ENCODE measurements at places on chromosomes 4 and X.

DNA sequence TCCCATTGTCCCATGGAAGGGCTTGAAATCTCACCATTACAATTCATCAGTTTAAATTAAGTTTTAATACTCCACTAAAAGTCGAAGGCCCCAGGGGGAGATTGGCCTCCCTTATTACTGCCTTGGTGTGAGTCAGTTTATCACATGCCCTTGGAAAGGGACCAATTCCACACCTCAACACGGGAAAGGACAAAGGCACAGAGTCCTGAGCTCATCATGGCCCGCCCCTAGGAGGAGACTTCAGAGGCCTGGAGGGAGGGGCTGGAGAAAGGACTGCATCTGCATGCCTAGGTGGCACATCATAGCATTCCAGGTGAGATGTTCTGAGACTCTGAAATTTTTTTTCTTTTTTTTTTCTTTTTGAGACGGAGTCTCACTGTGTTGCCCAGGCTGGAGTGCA, 2.8 kb upstream of the SEL1L3 start:
- no peak for DNase-seq

- no peak for DNase-seq
Observed at GRCh38 chr4:66929748-66930147, 615.6 kb downstream of the CENPC start.

GRCh38 chr4:66062044-66062443, 391.8 kb upstream of the EPHA5 start:
- DNase-seq = no peak

- DNase-seq = no peak
Observed at GRCh38 chrX:153456161-153456560, 10.3 kb upstream of the TREX2 start.

- no peak for DNase-seq
Observed at GRCh38 chr4:122661176-122662160, 40.6 kb upstream of the IL21 start.

GRCh38 chr4:67371615-67372014, 173.7 kb downstream of the CENPC start:
- no peak for DNase-seq

DNA sequence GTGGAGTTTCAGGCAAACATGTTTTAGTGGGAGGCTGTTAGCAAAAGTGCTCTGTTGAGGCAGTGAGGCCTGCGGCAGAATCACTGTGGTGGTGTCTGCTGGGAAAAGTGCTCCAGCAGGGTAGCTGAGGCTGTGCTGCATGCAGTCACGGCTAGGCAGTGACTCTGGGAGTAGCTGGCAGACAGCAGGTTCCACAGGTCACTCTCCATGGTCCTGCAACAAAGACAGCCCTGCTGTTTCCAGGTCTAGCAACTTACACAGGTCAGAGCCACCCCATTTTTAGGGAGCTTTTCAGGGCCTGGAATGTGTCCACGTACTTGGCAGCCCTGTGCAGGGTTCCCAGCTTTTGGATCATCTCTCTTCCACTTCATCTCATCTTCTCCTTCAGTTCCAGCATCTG, 184.3 kb downstream of the NAA11 start:
- no peak for DNase-seq

- DNase-seq = no peak
Observed at GRCh38 chr4:6680372-6681034, 13.2 kb upstream of the S100P start.

- DNase-seq = no peak
Observed at GRCh38 chrX:19684311-19684710, 169.0 kb upstream of the MAP3K15 start.

DNA sequence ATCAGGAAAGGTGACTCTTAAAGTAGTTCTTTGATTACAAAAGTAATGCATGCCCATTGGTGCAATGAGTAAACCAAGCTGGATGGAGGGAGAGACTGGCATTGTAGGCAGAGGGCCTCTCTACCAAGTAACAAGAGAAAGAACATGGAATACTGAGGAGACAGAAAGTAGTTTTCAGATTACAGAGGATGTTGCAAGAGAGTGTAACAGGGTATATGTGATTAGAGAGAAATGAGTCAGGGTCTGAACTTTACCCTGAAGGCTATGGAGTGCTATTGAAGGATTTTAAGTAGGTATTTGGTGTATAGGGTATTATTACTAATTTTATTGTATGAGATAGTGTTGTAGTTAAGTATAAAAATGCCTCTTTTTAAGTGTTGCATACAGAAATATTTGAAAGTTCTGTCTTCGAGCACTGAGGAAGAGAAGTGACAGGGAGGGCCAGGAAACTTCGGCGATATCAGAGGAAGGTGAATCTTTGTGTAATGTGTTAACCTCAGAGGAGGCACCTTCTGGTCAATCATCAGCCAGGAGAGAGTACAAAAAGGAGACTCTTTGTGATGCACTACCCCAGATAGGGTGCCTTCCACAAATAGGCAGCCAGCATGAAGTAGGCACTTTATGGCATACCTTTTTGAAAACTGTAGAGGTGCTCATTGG, 8.2 kb downstream of the NKAP start:
- no peak for DNase-seq

DNA sequence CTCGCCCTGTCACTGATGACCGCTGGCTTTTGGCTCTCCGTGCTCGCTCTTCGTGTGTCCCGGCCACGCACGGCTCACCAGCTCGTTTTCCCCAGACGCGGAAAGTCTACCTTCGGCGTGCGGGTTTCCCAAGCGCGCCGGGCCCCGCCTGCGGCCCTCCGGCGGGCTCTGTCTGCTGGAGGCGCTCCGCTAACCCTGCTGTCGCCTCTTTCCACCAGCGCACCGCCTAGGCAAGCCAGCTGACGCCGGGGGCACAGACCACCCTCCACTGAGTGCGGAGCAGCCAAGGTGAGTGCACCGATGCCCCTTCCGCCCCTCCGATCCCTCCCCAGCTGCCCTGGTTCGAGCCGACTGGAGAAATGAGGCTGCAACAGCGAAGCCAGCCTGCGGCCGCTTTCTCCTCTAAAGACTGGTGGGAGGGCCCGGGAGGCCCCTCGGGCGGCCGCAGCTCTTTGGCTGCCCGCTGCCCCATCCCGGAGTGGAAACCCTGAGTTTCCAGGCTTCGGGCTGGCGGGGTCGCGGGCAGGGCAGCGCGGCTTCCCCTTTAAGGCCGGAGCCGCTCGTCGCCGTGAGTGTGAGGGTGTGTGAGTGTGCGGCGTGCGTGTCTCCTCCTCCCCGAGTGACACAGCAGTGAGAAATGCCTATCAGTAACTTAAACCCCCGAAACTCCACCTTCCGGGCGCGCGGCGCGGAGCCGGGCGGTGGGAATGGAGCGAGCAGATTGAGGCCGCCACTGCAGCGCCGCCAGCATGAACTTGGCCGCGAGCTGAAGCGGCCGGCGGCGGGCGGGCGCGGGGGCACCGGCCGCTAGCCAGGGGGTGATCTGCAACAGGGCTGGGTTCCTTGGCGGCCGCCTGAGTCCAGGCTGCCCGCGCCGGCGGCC, at the start of gene MAMLD1:
Gene MAMLD1, plus strand, starts transcription at position 719 of the 883 bp plus-strand sequence. CDS start 82,200 bp downstream, outside the sequence.
- peak; percentile 30 for DNase-seq

DNA sequence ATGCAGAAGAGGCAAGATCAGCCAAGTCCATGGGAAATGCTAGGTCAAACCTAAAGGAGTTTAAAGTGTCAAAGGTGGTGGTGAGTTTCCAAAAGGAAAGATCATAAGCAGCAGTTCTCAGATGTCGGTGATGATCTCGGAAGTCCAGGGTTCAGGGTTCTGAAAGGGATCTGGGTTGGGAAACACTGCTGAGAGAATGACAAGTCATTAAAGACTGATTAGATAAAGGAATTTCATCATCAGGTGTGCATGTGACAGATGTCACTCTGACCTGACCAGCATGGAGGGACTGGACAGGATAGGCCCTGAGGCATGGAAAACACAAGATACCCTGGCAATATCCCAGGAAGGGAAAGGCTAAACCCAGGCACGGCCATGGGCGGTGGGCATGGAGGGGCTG, 195.7 kb upstream of the TBL1X start:
- no peak for DNase-seq

- DNase-seq = no peak
Observed at GRCh38 chr4:73275318-73275654, 16.7 kb upstream of the ANKRD17 start.

DNA sequence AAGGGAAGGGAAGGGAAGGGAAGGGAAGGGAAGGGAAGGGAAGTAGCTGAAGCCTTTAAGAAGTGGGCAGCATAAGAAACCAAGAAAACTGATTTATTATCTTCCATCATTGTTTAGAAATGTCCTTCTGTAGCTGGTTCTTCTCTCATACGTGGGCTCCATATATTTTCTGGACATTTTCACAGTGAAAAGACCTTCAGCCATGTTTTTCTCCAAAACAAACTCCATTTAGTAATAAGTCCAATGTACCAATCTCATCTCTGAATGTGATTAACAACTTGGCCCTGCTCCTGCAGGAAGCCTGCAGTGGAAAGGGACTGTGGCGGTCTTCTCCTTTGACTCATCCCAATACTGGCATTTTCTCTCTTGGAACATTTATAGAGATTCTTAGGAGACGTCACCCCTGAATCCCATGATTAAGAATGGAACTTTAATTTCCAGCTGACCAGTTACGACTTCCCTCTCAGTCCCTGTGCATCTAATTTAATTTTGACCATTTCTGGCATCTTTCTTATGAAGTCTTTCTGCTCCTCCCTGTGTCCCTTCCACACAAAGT, 96.6 kb upstream of the GUCY1A1 start:
- DNase-seq = no peak

- DNase-seq = no peak
Observed at GRCh38 chrX:154370300-154371016, 4.0 kb downstream of the FLNA start.

- no peak for DNase-seq
Observed at GRCh38 chr4:129344058-129344457, 248.1 kb downstream of the C4orf33 start.

DNA sequence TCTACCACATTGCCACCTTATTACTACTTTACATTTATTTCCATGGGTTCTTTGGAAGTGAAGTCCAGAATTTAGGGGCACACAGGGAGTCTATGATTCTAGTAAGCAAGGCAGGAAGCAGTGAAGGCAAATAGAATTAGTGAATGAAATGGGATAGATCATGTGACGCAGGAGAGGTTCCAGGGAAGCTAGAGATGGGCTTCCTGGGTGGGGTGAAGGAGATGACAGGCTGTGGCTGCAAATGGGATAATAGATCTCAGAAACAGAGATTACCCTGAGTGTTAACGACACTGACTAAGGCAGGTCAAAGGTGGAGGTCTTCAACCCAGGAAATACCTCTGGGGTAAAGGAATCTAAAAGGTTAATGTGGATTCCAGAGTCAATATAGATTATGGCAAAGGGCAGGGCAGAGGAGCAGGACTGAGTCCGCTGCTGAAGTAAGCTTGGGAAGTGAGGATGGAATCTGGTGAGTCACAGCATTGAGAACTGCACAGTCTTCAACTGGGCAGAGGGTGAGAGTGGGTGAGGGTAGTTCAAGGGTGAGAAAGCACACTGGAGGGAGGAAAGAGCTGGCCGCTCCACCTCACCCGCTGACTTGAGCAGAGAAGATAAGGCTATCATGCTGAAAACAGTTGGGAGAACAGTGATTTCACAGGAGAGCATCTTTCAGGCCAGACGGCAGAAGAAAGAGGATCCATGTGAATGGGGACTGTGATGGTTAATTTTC, 70.8 kb downstream of the ANXA3 start:
- no peak for DNase-seq

GRCh38 chr4:2066571-2067445, 7.7 kb downstream of the NAT8L start:
- DNase-seq = no peak

DNA sequence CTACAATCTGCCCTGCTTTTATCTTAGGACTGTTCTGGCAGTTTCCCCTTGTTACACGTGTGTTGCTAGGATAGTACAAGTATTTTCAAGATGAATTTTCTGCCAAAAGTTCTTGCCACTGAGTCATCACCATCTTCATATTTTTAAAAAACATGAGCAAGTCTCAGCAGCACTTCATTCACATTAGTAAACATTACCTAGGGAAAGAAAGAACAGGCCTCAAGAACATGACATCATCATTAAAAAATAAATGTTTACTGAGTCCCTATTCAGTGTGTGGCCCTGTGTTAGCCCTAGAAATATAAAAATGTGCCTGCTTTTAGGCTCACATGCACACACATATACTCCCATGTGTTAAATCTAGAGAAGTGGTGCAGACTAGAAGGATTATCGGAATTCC, 18.7 kb upstream of the GPC3 start:
- no peak for DNase-seq

DNA sequence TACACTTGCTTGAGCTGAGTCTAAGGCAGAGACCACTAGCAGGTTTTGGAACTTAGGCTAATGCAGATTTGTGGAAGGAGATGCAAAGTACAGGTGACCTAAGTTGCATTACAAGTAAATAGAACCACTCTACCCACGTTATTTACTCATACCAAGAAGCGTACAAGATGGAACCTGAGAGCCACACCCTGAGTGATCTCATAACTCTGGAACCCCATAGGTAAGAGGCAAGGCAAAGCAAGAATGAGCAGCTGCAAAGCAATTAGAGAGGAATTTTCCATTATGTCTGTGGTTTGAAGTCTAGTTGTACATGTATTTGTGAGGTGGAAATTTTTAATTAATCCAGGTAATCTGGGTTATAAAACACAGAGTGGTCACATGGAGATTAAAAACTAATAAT, 55.4 kb downstream of the CC2D2A start:
- DNase-seq = no peak

DNA sequence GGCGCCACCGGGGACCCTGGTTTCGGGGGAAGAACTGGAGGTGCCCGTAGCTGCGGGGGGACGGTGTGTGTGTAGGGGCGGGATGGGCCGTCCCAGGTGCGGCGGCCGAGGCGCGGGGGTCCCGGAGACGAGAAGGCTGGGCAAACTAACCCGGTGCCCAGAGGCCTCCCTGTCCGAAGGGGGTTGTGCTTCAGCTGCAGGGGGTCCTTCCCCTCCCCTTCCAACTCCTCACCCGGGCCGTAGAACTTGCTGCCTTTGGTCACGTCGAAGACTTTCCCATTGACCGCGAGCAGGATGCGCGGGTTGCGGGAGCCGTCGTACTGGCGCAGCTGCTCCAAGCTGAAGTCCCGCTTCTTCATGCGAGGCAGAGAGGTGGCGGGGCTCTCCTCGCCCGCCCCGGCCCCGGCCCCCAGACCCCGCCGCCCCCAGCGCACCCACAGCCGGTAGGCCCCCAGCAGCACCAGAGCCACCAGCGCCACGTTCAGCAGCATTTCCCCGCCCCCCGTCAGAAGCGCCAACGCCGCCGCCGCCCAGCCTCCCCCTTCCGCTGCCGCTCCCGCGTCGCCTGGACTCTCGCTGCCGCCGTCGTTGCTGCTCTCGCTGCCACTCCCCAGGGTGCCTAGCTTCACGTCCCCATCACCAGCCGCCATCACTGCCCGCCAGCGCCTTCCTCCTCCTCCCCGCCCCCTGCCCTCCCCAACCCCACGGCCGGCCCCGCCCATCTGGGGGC, at the start of gene PGRMC2:
Gene PGRMC2, minus strand, starts transcription at position 673 of the 730 bp plus-strand sequence. Its CDS starts 23 bp downstream, at position 650.
- no peak for DNase-seq

- DNase-seq = no peak
Observed at GRCh38 chr4:169110633-169111032, 100.6 kb upstream of the CBR4 start.

DNA sequence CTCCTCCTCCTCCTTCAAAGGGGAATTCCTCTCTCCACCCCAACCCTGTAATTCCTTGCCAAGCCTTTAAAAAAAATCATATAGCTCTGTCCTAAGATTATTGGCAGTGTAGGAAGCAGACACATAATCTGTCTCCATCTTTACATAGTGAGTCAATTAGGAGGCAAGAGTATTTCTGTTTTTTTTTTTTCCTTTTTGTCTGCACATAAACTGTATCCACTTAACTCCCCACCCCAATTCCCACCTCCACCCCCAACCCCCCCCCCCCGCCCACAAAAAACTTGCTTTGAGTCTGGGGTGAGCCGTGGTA, 182.5 kb downstream of the RASL11B start:
- DNase-seq = no peak

All from stimulated activated CD4-positive, alpha-beta T cell treated with anti-CD3 and anti-CD28 coated beads, Interleukin-12 subunit alpha, Interleukin-12 subunit beta, amount 100 ng/mL, for 24 hours (primary cell).